ENCODE measurements at places on chromosomes 1 and 21.

DNA sequence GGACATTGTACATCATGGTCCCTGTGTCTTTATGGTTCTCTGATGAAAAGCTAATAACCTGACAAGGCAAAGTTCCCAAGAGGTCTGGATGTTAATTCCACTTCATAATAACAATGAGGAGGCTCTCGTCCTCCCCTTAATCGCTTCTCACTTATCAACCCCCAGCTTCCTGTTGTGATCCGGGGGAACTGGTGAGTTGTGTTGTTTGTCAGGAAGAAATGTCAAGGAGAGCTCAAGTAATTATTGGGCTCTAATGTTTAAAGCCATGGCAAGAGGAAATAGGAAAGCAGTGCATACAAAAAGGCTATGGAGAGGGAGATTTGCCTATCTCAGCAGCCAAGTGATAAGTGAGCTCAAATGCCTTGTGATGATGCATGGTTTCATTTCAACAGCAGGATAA lies 42.8 kb upstream of the RASAL2 start:
- no peak for DNase-seq

DNA sequence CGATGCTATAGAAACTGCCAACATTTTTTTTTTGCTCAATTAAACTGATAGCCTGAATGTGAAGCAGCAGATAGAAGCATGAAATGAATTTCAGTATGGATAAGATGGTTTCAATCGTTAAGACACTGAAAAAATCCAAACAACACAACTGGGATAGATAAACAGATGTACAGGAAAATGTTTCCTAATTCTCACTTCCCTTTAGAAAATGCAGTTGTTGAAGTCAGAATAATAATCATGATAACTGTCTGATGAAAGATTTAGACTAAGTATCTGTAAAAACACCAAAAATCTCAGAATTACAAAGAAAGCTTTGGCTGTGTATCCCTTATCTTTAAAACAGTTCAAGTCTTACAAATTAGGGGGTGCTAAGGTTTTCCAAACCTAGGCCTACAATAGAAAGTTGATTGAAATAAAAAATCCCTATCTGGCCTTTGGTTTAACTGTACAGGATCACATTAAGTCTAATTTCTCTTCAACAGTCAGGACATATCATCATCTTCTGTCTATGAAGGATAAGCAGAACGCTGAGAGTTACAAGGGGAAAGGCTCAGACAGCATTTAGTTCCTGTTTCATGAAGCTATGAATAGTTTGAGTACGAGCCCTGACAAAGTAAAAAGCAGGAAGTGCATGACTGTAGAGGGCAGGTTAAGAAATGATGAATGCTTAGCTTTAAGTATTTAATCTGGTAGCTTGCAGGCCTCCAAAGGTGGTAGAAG lies 203.2 kb downstream of the APP start:
- DNase-seq, result no peak

DNA sequence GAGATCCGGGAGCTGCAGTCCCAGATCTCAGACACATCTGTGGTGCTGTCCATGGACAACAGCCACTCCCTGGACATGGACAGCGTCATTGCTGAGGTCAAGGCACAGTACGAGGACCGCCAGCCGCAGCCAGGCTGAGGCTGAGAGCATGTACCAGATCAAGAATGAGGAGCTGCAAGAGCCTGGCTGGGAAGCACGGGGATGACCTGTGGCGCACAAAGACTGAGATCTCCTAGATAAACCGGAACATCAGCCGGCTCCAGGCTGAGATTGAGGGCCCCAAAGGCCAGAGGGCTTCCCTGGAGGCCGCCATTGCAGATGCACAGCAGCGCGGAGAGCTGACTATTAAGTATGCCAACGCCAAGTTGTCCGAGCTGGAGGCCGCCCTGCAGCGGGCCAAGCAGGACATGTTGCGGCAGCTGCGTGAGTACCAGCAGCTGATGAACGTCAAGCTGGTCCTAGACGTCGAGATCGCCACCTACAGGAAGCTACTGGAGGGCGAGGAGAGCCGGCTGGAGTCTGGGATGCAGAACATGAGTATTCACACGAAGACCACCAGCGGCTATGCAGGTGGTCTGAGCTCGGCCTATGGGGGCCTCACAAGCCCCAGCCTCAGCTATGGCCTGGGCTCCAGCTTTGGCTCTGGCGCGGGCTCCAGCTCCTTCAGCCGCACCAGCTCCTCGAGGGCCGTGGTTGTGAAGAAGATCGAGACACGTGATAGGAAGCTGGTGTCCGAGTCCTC lies 25.5 kb downstream of the ETV3L start:
- DNase-seq, result peak; percentile 62

- no peak for DNase-seq
Observed at GRCh38 chr1:119636491-119637089, 11.5 kb downstream of the ZNF697 start.

- no peak for DNase-seq
Observed at GRCh38 chr1:7562729-7563605, 208.1 kb upstream of the VAMP3 start.

- DNase-seq, result no peak
Observed at GRCh38 chr1:13702425-13703127, 2.6 kb downstream of the PRDM2 start.

GRCh38 chr1:42841010-42841409 lies 5.4 kb upstream of the ZNF691 start:
- DNase-seq, result no peak

DNA sequence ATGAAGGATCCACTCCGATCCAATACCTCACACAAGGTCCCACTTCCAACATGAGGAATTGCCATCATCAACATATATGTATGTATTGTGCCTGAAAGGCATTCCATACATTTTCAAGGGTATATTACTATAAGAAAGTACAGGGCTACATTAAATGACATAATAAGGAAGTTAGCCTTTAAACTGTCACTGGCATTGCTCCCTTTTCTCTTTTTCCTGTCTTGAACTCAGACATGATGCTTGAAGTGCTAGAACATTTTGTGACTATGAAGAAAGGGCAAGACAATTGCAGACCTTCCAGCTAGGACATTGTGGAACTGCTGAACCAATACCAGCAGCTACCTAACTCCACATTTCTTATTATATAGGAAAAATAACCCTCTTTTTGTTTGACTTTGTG lies 2.9 kb upstream of the TSPAN2 start:
- no peak for DNase-seq

- DNase-seq, result no peak
Observed at GRCh38 chr1:8382608-8383505, 64.9 kb downstream of the SLC45A1 start.

DNA sequence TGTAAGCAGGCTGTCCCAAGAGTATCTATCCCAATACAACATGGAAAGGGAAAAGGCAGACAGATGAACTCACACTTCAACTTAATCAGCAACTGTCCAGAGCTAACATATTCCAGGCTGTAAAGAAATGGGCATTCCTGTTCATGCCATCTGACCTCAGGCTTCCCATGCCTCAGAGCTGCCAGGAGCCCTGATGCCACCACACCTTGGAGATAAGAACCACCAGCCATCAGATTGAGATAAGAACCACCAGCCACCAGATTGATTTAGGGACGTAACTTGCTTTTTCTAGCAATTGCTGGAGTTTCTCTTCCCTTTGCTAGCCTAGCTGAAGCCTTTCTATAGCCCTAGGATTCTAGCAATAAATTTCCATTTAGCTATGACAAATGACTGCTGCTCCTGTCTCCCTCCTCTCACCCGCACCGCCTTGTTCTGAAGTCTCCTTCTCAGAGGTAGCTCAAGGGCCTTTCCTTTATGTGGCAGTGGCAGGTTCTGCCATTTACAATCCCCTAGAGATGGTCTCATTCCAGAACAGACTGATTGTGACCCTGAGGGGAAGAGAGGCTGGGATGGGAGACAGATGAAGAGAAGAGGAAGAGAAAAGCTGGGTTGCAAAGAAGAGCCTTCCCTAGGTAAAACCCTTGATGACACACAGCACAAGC lies 88.0 kb upstream of the CTTNBP2NL start:
- DNase-seq, result no peak

DNA sequence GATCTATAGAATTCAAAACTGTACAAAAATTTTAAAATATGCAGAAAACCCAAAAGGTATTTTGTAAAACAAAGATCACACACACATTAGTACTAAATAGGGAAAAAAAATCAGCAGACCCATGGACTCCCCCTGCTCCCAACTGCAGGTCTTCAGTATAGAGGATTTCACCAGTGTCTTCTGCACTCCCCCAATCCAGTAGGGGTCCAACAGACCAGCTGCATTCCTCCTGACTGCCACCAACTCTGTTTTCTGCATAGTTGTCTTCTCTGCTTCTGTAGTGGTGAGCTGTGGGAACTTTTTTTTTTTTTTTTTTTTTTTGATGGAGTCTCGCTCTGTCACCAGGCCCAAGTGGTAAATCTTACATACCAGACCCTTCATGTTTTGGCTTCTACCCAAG lies 21.9 kb downstream of the CLCA2 start:
- peak; percentile 23 for DNase-seq

- peak; percentile 64 for DNase-seq
Observed at GRCh38 chr21:28705616-28706015, 287.1 kb downstream of the LTN1 start.

- peak; percentile 91 for DNase-seq
Observed at GRCh38 chr1:185853739-185854138, 119.5 kb downstream of the HMCN1 start.

DNA sequence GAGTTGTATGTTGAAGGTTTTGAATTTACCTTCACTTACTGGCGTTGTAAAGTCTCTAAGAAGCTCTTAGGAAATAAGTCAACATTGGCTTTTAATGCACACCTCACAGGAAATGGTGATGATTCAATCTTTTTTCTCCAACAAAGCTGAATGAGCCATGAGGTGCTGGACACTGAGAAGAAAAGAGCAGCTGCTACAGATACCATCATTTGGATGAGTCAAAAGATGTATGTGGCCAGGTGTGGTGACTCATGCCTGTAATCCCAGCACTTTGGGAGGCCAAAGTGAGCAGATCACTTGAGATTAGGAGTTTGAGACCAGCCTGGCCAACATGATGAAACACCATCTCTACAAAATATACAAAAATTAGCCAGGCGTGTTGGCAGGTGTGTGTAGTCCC lies 3.3 kb upstream of the IL23R start:
- DNase-seq, result peak; percentile 8

- peak; percentile 57 for DNase-seq
Observed at GRCh38 chr1:8239039-8239305, 78.9 kb upstream of the SLC45A1 start.

DNA sequence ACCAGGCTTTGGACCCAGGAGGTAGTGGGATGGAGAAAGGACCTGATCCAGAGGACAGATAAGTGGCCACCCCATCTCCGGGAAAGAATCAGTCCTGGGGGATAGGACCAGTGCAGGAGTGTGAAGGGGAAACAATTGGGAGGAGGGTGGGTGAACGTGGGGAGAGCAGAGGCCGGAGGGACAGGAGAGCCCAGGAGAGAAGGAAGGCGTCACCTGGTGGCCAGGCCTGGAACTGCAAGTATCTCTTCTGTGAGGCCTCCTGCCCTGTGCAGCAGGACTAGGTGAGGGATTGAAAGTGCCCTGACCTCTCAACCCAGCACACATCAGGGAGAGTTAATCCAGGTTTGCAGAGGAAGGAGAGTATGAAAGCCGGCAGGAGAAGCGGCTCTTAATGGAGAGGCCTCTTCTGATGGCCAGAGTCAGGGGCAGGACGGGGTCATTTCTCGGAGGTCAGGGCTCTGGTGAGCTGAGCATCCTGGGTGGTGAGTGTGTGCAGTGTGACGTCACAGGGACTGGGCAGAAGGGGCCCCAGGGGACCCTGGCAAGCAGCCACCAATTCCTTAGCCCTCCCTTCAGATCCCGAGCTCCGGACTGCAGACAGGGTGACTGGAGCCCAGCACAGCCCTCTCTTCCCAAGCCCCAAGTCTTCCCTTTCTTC lies 9.2 kb upstream of the LAD1 start:
- peak; percentile 68 for DNase-seq

DNA sequence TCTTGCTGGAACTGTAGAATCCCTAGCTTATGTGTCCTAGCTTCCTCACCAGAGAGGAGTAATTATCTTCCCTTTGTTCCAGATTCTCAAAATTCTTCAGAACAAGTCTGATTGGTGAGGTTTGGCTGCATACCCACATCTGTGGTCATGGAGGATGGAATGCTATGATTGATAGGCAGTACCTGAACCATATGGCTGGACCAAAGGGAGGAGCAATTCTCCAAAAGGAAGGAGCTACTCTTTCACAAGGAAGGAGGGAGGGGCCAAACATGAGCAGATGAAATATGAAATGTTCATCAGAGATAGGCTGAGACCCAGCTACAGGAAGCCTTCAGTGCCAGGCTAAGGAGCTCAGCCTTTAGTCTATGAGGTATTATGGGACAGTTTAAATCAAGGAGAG lies 5.0 kb upstream of the RNF19B start:
- no peak for DNase-seq

GRCh38 chr1:153232553-153232952 lies 15.2 kb downstream of the PRR9 start:
- no peak for DNase-seq

- DNase-seq, result no peak
Observed at GRCh38 chr1:39088658-39089057, 62.5 kb downstream of the NDUFS5 start.

- no peak for DNase-seq
Observed at GRCh38 chr1:169694304-169695075, 16.9 kb downstream of the SELL start.

DNA sequence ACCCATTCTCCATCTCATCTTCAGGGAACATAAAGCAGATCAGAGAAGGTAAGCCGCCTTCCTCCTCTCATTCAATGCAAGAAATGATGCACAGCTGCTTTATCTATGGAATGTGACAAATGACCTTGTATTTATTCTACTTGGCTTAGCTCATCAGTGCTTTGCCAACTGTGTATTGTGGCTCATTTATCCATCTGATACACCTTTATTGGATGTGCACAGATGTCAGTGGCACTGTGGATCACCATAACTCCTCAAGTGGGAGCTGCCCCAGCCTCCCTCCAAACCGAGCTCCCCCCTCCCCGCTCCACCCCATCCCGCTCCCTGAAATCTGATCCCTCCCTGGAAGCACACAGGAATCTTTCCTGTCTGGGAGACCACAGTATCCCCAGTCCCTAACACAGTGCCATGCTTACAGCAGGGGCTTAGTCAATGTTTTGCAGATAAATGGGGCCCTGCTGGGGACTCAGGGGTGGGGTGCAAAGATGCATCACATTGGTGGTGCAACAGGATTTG lies 156.0 kb upstream of the RAB4A start:
- no peak for DNase-seq

- DNase-seq, result no peak
Observed at GRCh38 chr1:209382231-209383100, 201.0 kb upstream of the CAMK1G start.

- DNase-seq, result peak; percentile 45
Observed at GRCh38 chr1:76625886-76626678, 241.2 kb upstream of the ST6GALNAC5 start.

DNA sequence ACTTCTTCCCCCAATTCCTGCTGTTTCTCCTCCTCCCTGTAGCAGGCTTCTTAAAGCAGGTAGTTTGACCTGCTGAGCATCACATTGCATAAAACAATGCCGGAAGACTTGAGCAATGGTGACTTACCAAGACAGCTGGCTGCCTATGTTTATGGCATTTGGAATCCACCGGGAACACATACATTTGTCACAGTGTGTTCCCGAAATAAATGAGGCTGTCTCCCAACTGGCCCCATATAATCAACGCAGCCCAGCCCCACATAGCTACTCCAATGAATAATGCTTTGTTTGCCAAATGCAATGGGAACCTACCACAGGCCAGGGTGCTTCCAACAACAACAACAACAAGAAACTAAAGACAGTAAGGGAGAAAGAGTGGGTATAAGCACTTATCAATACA lies 186.1 kb upstream of the MAP1LC3C start:
- no peak for DNase-seq

Data from fibroblast of skin of back (primary cell).